ENCODE measurements at places on chromosomes 7 and 10. TPM values are rescaled to one million over a fixed set of nuclear protein-coding genes. Genes with fewer than 3 reads are reported as not detected.
A peak's percentile ranks its signal among the peaks of the same experiment; 100 is the strongest.

Gene ERVW-1
- 1.8 TPM for polyA plus RNA-seq

Gene HOXA10
- polyA plus RNA-seq, result 30.3 TPM

Gene SPDYE1
- 2.3 TPM for polyA plus RNA-seq

GRCh38 chr7:33418251-33418701 is 288.9 kb downstream of the BBS9 start:
- DNase-seq, result no peak

- DNase-seq, result no peak
Measured at GRCh38 chr7:46129831-46130230, 208.8 kb upstream of the IGFBP3 start.

Gene PPP1R17
- polyA plus RNA-seq, result not detected

DNA sequence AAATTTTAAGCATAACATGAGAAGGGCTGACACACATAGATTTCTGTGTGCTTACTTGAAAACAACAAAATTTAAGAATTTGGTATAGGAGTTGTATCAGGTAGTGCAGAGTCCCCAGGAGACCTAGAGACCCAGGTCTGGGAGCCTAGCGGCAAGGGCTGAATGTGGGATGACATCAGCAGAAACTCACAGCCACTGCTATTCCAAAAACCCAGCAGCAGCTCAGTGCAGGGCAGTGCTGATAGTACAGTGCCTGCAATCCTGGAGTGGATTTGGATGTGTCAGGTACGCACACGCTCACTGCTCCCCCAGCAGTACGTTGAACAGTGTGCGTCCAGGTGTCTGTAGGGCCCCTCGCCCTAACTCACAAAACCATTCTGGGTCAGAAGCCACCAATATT is 87.1 kb downstream of the EGFR start:
- DNase-seq, result no peak

- peak; percentile 21 for DNase-seq
Measured at GRCh38 chr7:32586291-32587221, 91.3 kb downstream of the AVL9 start.

DNA sequence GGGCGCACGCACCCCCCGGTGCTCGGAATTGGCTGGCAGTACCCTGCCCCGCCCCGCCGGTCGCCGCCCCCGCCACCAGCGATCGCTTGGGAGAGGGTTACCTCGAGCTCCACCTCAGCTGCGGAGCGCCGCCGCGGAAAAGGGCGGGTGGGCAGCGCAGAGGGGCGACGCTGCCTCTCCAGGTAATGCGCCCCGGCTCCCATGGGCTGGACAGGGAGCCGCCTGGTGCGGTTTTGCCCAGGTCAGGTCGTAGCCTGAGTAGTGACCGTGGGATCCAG is 1.3 kb downstream of the PFKFB3 start:
- DNase-seq, result no peak

- peak; percentile 41 for DNase-seq
Measured at GRCh38 chr10:27779462-27780015, 33.9 kb upstream of the MKX start.
